ENCODE measurements at places on chromosomes 4 and X.

DNA sequence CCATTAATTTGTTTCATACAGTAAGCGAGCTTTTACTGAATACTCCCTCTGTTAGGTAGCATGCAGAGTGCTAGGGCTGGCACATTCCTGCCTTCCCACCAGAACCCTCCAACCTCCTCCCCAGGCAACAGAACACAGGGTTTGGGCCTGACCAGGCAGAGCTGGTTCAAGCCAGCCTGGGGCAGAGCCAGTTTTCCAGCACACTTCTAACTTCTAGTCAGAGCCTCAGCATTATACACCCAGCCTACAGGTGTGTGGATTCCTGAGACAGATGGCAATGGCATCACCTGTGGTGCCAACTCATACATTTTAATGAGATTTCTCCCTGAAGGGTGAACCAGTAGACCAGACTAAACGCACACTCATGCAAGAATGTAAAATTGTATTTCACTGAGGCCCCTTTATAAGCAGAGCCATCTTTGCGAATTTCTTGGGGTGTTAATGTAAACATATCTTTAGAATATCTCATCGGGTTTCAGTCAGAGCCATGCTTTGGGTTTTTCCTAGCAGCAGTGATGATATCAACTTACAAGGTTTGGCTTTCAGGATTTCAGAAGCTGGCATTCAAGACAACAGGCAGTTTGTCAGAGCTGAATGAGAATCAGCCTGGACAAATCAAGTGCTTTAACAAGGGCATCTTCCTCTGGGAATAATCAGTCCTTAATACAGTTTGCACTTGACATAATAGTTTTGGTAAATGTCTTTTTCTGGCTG, 92.0 kb downstream of the GATB start:
- DNase-seq, result no peak

GRCh38 chrX:130120321-130120731, 10.0 kb upstream of the ELF4 start:
- DNase-seq, result no peak

DNA sequence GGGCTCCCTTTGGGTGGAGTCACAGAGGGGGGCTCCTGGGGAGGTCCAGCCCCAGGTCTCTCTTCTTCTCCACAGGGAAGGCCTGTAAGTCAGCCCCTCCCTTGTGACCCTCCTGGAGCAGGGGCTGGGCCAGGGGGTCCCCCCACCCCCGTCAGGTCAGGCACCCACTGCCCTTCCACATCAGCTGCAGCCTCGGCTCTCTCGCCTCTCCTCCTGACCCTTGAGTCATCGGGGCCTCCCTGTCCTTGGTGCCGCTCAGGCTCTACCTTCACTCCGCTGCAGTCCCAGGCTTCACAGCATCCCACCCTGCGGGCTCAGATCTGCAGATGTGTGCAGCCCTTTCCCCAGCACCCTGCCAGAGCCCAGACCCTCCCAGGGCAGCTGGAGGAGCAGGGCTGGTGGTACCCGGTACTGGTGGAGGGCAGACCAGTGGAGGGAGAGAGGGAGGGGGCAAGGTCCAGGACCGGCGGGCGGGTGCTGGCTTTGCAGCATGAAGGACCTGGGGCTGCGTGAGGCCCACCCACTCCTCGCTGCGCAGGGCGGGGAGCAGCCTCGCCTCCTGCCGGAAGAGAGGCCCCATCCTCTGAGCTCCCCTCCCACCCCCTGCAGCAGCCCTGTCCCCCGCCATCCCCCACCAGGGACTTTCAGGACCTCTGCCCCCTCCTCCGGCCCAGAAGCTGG, 117.1 kb downstream of the FAM53A start:
- DNase-seq, result no peak

GRCh38 chr4:17770845-17771244, 10.6 kb downstream of the FAM184B start:
- no peak for DNase-seq

- no peak for DNase-seq
Observed at GRCh38 chr4:53355930-53356521, 9.8 kb downstream of the SCFD2 start.

- DNase-seq, result no peak
Observed at GRCh38 chr4:102064747-102065442, 274.4 kb downstream of the BANK1 start.

GRCh38 chrX:109797311-109797975, 64.4 kb upstream of the ACSL4 start:
- no peak for DNase-seq

DNA sequence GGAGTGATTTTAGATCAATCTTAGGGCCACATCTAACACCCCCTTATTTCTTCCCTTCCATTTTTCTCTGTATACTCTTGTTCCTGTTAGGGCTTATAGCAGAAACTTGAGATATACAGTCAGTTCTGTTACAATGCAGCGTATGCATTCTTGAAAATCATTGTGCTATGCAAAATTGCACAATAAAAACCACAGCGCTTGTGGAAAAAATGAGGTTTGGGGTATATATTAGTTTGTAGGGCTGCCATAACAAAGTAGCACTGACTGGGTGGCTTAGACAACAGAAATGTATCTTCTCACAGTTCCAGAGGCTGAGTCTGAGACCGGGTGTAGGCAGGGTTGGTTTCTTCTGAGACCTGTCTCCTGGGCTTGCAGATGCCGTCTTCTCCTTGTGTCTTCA, 59.0 kb downstream of the WWC2 start:
- no peak for DNase-seq

GRCh38 chr4:65383589-65384305, 286.5 kb downstream of the EPHA5 start:
- no peak for DNase-seq

- no peak for DNase-seq
Observed at GRCh38 chr4:140595065-140595464, 26.3 kb upstream of the UCP1 start.

DNA sequence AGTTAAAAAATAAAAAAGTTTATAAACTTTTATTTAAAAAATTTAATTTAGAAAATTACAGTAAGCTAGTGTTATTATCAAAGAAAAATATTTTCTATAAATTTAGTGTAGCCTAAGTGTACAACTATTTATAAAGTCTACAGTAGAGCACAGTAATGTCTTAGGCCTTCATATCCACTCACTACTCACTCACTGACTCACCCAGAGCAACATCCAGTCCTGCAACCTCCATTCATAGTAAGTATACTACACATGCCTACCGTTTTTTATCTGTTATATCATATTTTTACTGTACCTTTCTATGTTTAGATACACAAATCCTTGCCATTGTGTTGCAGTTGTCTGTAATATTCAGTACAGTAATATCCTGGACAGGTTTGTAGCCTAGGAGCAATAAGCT, 129.0 kb upstream of the FAM47B start:
- DNase-seq, result no peak

DNA sequence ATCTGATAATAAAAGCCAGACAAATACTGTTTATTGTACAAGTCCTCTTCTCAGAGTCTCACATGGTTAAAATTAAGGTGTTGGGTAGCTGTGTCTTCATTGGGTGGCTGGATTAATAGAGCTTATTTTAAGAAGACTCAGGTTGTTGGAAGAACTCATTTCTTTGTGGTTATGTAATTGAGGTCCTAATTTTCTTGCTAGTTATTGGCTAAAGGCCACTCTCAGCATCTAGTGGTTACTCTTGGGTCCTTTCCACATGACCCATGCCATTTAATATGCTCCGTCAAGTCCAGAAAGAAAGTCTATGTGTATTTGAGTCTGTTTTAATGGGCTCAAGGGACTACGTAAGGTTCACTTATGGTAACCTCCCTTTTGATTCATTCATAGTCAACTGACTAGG, 1668.6 kb upstream of the AGA start:
- no peak for DNase-seq

DNA sequence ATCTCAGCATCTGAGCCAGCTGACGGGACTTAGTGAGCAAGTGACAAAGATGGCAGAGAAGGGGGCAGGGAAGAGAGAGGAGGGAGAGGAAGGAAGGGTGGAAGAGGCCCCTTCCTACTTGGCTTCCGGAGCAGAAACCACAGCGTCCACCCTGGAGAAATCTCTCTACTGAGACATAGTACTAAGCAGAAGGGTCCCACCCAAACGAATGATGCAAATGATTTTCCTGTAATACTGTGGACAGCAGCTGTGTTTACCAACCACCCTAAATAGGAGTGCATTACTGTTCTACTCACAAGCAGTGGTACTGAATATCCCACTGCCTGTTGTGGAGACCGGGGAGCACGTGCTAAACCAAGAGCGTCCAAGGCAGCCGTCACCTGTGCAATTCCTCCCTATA, 29.4 kb downstream of the DTHD1 start:
- no peak for DNase-seq

- DNase-seq, result no peak
Observed at GRCh38 chrX:118682258-118683014, 45.0 kb upstream of the IL13RA1 start.

DNA sequence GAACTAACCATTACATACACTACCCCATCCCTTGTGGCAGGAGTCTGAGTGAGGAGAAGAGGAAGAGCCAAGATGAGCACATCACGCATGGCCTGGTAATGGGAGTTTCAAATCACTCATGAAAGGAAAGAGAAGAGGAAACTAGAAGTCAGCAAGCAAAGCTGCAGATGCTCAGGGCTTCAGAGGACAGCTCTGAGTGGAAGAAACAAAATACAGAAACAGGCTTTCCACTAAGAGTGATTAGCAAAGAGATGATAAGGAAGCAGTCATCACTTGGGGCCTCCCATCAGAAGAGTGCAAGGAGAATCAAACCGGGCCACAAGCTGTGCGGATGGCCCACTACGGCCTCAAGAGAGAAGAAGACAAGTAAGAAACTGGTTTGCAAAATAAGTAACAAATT, 25.6 kb downstream of the KDR start:
- no peak for DNase-seq

GRCh38 chr4:8048856-8049676, 109.4 kb upstream of the AFAP1 start:
- DNase-seq, result no peak

DNA sequence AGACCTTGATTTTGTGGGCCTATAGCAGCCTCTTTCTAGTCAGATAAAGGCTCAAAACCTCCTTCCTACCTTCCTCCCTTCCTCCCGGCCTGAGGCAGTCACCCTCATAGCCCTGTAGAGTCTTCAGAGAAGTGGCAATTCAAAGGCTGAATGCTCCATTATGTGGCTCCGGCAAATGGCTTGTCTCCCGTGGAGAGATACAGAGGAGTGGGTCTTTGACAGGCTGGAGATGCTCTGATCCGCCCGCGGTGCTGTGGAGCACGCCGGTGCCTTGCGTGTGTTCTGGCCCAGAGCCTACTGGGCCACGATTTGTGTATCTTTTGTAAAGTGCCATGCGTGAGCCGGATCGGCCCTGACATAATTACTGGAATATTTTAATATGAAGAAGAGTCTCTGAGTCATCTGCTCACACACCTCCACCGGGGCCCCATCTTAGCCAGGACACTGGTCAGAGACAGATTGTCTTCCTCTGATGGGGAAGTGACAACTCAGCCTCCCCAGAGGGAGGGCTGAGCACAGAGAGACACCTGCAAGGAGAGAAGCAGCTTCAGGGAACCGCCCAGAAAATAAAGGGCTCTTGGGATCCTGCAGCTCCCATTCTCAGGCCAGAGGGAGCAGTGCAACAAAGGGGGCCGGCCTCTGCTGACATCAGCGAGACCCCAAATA, 88.7 kb downstream of the DCTD start:
- DNase-seq, result no peak

- DNase-seq, result no peak
Observed at GRCh38 chr4:73258436-73258685, 237 bp downstream of the ANKRD17 start.

DNA sequence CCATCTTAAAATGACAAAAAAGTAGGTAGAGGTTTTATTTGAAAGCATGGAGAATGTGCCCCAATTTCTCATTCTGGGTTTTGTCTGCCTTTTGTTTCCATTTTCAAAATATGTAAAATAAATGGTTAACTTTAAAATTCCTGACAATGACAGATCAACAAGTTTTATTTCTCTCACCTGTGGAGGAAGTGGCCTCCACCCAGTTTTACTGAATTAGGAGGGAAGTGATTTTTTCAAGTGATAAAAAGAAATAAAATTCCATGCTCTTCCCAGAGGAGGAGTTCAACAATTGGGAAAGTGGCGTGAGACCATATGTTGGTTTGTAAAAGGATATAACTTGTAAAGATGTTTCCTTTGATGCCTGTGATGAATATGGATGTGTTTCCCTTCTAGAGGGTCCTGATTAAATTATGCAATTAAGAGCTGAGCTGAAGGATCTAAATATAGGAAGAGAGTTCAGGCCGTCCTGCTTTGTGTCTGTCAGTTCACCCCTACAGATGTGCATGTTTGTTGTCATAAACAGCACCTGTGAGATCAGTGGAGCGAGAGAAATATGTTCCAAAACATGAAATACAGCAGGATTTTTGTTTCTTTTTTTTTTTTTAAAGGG, 19.5 kb downstream of the SMAD1 start:
- no peak for DNase-seq

DNA sequence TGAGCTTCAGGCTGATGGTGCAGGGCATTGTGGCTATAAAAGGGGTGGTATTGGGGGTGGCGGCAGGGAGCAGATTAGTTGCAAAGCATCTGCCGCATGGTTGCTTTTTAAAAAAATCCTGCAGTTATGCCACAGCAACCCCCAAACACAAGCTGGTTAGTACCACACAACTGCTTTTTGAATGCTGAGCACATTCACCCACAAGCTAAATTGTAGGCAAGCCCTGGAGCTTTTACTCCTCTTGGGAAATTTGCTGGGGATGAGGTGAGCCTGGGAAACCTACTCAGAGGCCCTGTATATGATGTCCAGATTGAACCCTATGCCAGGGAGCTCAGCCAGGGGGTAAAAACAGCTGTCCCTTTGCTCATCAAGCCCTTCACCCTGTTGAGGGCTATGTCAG, 33.8 kb upstream of the TRIM2 start:
- no peak for DNase-seq

GRCh38 chr4:120524237-120524636, 398.3 kb downstream of the PRDM5 start:
- DNase-seq, result no peak

- DNase-seq, result peak; percentile 0
Observed at GRCh38 chrX:63350465-63350877, 661 bp downstream of the SPIN4 start.

DNA sequence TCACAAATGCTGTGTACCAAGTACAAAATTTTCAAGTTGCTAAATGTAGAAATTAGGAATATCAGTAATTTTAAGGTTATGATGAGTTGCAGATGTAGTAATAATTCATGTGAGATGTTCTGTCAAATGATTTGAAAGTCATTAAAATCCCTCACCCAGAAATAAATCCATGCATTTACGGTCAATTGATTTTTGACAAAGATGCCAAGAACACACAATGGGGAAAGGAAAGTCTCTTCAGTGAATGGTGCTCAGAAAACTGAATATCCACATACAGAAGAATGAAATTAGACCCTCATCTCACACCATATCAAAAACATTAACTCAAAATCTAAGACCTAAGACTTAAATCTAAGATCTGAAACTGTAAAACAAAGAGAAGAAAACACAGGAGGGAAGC, 12.9 kb upstream of the BMPR1B start:
- no peak for DNase-seq

GRCh38 chr4:18291256-18291655, 269.7 kb upstream of the LCORL start:
- DNase-seq, result no peak

- no peak for DNase-seq
Observed at GRCh38 chr4:10346023-10346422, 111.2 kb downstream of the ZNF518B start.
